ENCODE measurements at places on chromosomes 5 and 9.

GRCh38 chr9:108994695-108995094 lies 18.6 kb downstream of the CTNNAL1 start:
- peaks cover 5% of the 10 kb centered on the region for H3K4me1 ChIP-seq
- H3K27me3 ChIP-seq = no peaks in the 10 kb centered on the region
- DNase-seq = no peak
- H3K36me3 ChIP-seq = no peaks in the 10 kb centered on the region
- H3K4me3 ChIP-seq = no peak overlapping the region
- peak overlapping the region; percentile 54 for H3K27ac ChIP-seq

DNA sequence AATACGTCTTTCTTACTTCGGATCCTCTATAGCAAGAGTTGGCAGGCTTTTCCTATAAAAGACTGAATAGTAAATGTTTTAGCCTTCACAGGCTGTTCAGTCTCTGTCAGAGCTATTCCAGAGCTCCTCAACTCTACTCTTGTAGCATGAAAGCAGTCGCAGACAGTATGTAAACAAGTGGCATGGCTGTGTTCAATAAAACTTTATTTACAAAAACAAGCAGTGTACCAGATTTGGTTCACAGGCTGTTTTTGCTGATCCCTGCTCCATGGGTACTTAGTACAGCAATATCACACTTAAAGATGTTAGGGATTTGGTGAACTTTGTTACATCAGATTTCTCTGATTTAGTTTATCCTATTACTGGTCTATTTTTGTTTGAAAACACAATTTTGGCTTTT lies 235.2 kb downstream of the MLLT3 start:
- peaks cover 10% of the 10 kb centered on the region for H3K4me1 ChIP-seq
- no peaks in the 10 kb centered on the region for H3K36me3 ChIP-seq
- DNase-seq = no peak
- no peak overlapping the region for H3K4me3 ChIP-seq

- H3K36me3 ChIP-seq = no peaks in the 10 kb centered on the region
- H3K27ac ChIP-seq = no peak overlapping the region
- no peaks in the 10 kb centered on the region for H3K4me1 ChIP-seq
- H3K27me3 ChIP-seq = no peaks in the 10 kb centered on the region
- H3K4me3 ChIP-seq = no peak overlapping the region
Observed at GRCh38 chr9:101274971-101275768, 109.6 kb downstream of the BAAT start.

GRCh38 chr5:171739271-171739670 lies 46.3 kb upstream of the SMIM23 start:
- no peak overlapping the region for H3K4me3 ChIP-seq
- peaks cover 4% of the 10 kb centered on the region for H3K4me1 ChIP-seq
- H3K27ac ChIP-seq = no peak overlapping the region
- H3K27me3 ChIP-seq = no peaks in the 10 kb centered on the region

GRCh38 chr9:96242811-96243210 lies 59.2 kb downstream of the HSD17B3 start:
- H3K4me1 ChIP-seq = no peaks in the 10 kb centered on the region
- H3K27me3 ChIP-seq = no peaks in the 10 kb centered on the region
- H3K4me3 ChIP-seq = no peak overlapping the region
- H3K27ac ChIP-seq = no peak overlapping the region
- H3K36me3 ChIP-seq = no peaks in the 10 kb centered on the region

DNA sequence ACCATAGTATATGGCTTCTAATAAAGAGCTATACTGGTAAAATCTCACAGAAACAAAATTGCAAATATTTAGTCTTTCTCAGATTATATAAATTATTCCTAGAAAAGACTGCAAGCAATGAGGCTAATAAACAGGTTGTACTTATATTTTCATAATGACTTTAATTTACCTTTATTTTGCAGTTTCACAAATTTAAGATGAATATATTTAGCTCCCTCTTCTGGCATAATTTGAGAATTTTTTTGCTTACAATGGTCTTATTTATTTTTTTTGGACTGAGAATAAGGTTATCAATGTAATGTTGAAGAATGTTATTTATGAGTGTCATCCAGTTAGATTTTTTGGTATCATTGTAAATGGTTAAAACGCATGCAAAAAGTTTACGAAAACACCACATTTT lies 56.7 kb downstream of the PIK3R1 start:
- peaks cover 35% of the 10 kb centered on the region for H3K36me3 ChIP-seq
- H3K27me3 ChIP-seq = no peaks in the 10 kb centered on the region
- DNase-seq = no peak
- no peak overlapping the region for H3K4me3 ChIP-seq

- H3K4me1 ChIP-seq = peaks cover 14% of the 10 kb centered on the region
- no peaks in the 10 kb centered on the region for H3K27me3 ChIP-seq
- H3K27ac ChIP-seq = no peak overlapping the region
- H3K36me3 ChIP-seq = no peaks in the 10 kb centered on the region
- H3K4me3 ChIP-seq = no peak overlapping the region
- no peak for DNase-seq
Observed at GRCh38 chr5:110832683-110833082, 93.9 kb downstream of the SLC25A46 start.

DNA sequence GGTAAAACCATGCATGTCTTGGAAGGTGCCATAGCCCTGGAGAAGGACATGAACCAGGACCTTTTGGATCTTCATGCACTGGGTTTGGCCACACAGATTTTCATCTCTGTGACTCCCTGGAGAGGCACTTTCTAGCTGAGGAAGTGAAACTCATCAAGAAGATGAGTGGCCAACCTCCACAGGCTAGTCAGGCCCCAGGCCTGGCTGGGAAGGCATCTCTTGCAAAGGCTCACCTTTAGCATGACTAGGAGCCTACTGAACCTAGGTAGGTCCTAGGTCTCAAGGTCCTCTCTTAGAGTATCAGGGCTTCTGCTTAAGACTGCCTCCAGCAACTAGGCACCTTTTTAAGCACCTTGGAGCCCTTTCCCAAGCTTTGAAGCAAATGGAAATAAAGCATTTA lies 1448.7 kb upstream of the ACO1 start:
- no peaks in the 10 kb centered on the region for H3K4me1 ChIP-seq
- DNase-seq = no peak
- H3K4me3 ChIP-seq = no peak overlapping the region

GRCh38 chr5:68875351-68875750 lies 218.5 kb upstream of the SLC30A5 start:
- H3K27me3 ChIP-seq = no peaks in the 10 kb centered on the region
- DNase-seq = no peak
- no peak overlapping the region for H3K4me3 ChIP-seq
- H3K27ac ChIP-seq = no peak overlapping the region
- H3K36me3 ChIP-seq = no peaks in the 10 kb centered on the region

GRCh38 chr9:90869361-90869760 lies 67.7 kb downstream of the SYK start:
- peaks cover 2% of the 10 kb centered on the region for H3K4me1 ChIP-seq
- no peak for DNase-seq
- no peak overlapping the region for H3K4me3 ChIP-seq
- no peaks in the 10 kb centered on the region for H3K27me3 ChIP-seq
- H3K27ac ChIP-seq = no peak overlapping the region

DNA sequence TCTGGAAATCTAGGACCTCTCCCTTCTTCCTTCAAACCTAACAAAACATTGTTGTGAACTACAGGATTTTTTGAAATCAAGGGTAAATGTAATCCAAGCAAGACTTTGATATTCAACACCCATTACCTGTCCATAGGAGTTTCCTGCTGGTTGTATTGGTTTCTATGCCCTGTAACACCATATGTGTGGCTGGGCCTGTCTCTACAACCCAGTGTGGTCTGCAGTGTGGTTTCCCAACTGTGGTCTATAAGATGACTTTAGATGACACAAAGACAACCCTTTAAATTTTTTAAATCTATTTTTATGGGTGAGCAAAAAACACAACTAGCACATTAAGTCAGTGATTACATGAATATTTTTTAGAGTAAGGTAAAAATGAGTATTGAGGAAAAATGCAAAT lies 93.1 kb downstream of the SMIM15 start:
- H3K4me1 ChIP-seq = no peaks in the 10 kb centered on the region
- H3K4me3 ChIP-seq = no peak overlapping the region
- no peak overlapping the region for H3K27ac ChIP-seq

GRCh38 chr9:22405869-22406659 lies 40.6 kb upstream of the DMRTA1 start:
- H3K36me3 ChIP-seq = no peaks in the 10 kb centered on the region
- no peaks in the 10 kb centered on the region for H3K27me3 ChIP-seq
- DNase-seq = no peak
- H3K4me1 ChIP-seq = no peaks in the 10 kb centered on the region

DNA sequence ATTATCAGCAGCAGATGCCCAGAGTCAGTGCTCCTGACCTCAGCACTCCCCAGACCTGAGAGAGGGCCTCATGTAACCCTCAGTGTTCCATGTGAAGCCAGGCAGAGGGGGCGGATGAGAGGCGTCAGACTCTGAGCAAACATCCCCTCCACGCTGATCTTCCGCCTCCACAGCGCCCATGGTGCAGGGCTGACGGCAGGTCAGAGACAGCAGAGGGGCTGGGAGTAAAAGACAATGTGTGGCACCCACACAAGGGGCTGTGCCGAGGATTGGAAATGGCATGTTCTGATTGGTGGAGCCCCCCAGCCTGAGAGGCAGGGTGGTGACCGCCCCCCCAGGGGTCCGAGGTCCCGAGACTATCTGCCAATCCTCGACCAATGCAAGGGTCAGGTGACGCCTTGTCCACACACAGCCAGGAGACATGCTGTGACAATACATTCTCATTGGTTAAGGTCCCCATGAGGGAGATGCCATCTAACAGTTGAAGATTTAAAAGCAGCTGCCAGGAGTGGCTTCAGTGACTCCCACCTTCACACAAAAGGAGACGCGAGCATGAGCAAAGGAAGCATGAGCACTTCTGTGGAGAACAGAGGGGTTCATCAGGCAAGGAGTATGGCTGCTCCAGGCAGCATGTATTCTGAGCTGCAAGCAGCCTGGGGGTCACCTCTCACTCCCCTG lies 19.3 kb upstream of the SLC25A51 start:
- H3K36me3 ChIP-seq = peaks cover 6% of the 10 kb centered on the region
- peak; percentile 49 for DNase-seq
- no peak overlapping the region for H3K4me3 ChIP-seq
- peaks cover 6% of the 10 kb centered on the region for H3K4me1 ChIP-seq

DNA sequence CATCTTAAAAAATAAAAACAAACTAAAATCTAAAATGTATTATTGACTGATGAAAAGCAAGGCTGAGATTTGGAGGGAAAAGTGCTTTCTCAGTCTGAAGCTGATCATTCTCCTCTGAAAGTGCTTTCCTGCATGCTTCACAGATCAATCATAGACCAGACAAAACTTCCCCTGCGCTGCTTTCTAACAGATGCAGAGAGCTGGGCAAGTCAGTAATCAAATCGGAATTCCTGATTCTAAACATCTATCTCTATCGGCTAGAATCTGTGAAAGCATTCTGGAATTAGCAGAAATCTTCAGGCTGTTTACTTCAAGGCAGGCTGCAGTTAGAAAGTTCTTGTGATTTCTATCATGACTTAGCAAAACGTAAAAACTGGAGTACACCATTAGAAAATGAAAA lies 15.6 kb upstream of the FAM81B start:
- no peak overlapping the region for H3K4me3 ChIP-seq
- no peaks in the 10 kb centered on the region for H3K36me3 ChIP-seq
- H3K27me3 ChIP-seq = no peaks in the 10 kb centered on the region
- H3K4me1 ChIP-seq = no peaks in the 10 kb centered on the region
- DNase-seq = no peak
- H3K27ac ChIP-seq = no peak overlapping the region

GRCh38 chr5:41127967-41128690 lies 57.0 kb upstream of the MROH2B start:
- no peaks in the 10 kb centered on the region for H3K4me1 ChIP-seq
- no peaks in the 10 kb centered on the region for H3K27me3 ChIP-seq
- no peak overlapping the region for H3K27ac ChIP-seq

- H3K4me3 ChIP-seq = no peak overlapping the region
- DNase-seq = no peak
- no peak overlapping the region for H3K27ac ChIP-seq
- peaks cover 2% of the 10 kb centered on the region for H3K27me3 ChIP-seq
Observed at GRCh38 chr5:161851691-161852299, 3.9 kb downstream of the GABRA1 start.

DNA sequence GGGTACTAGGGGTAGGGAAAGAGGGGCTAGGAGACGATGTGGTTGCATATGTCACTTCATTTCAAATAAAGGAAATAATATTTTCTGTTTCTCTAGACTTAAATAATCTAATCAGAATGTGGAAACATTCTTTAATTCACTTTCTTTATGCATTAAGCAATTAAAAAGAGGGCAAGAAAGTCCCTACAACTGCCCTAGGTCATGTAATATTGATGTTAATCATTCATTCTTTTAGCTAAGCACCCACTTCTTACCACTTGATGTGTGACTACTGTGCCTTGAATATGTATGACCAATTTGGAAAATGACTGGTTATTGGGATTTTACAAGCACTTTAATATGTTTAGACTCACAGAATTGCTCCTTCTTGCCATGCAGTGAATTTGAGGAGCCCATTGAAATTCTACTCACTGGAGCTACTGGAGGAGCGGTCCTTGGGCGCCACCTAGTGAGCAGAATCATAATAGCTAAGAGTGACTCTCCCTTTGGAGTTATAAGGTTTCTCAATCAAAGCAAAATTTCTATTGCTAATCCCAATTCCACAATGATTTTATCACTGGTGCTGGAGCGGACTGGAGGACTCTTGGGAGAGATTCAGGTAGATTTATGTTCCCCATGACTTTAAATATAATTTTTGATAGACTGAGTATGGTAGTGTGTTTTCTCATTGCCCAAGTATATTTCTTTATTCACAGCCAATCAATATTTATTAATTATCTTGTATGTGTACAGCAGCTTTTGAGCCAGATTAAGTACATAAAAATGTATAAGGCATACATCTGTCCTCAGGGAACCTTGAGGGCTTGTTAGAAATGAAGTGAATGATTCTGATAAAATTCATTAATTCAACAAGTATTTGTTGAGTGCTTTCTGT lies 225.1 kb downstream of the ADGRV1 start:
- H3K27me3 ChIP-seq = no peaks in the 10 kb centered on the region
- no peaks in the 10 kb centered on the region for H3K36me3 ChIP-seq
- no peaks in the 10 kb centered on the region for H3K4me1 ChIP-seq
- peak; percentile 75 for DNase-seq

DNA sequence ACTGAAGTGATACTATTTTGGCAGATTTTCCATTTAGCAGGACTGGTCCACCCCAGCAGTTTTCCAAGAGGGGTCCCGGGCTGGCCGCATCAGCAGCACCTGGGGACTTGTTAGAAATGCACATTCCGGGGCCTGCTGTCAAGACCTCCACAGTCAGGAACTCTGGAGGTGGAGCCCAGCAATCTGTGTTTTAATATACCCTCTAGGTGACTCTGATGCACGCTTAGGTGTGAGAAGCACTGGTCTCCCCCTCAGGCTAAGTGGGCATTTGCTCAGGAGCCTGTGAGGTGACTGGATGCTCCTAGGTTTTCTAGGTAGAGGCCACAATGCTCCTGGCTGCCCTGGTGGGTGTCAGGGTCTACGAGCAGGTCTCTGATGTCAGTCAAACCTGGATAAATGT lies 81.7 kb downstream of the DCP2 start:
- no peak overlapping the region for H3K27ac ChIP-seq
- no peaks in the 10 kb centered on the region for H3K4me1 ChIP-seq
- H3K36me3 ChIP-seq = no peaks in the 10 kb centered on the region
- H3K27me3 ChIP-seq = no peaks in the 10 kb centered on the region

- H3K27ac ChIP-seq = no peak overlapping the region
- no peak for DNase-seq
- H3K27me3 ChIP-seq = no peaks in the 10 kb centered on the region
- no peaks in the 10 kb centered on the region for H3K36me3 ChIP-seq
Observed at GRCh38 chr5:88188458-88189132, 80.0 kb downstream of the TMEM161B start.
